ENCODE measurements at places on chromosomes 7 and 10.
A peak's percentile ranks its signal among the peaks of the same experiment; 100 is the strongest.

GRCh38 chr10:31927565-31927883, 1.1 kb downstream of the ARHGAP12 start:
- peak; percentile 69 for DNase-seq

DNA sequence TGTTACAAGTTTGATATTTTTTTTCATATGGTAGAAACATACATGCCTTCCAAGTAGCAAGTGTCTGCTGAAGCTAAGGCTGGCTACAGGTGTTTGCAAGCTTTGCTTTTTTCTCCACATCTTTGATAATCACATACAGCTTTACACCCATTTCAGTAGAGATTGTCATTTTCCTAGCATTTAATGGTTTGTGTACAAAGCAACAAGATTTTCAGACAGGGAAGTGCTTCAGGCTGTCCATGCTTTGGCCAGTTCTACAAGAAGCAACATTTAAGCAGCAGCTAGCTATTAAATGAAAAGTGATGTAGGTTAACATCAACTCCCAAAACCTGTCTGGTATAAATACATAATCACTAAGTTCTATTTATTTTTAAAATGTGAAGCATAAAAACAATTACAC, 2.3 kb downstream of the HDAC9 start:
- DNase-seq: no peak

GRCh38 chr7:1437155-1437880, 22.0 kb downstream of the MICALL2 start:
- no peak for DNase-seq

- no peak for DNase-seq
Measured at GRCh38 chr10:119368991-119369869, 161.9 kb downstream of the GRK5 start.

GRCh38 chr10:102579328-102579727, 65.0 kb upstream of the TRIM8 start:
- no peak for DNase-seq

- no peak for DNase-seq
Measured at GRCh38 chr7:2710286-2710655, 22.3 kb downstream of the AMZ1 start.

Data from NB4 (cell line).